ENCODE measurements at places on chromosomes 1 and 21.

DNA sequence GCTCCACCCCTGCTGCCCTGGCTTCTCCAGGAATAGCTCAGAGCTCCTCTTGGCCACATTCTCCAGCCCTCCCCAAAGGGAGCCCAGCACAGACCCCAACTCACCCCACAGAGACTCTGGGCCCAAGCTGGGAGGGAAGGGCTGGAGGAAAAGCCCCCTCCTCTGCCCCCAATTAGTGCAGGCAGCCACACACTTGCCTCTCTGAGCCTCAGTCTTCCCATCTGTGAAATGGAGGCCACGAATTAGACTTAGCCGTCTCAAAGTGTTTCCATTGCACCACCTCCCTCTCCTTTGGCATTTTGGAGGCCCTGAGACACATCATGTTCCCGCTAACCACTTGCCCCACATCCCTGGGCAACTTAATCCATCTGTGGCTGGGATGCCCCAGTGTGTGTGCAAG is 108.0 kb downstream of the PAX7 start:
- DNase-seq = no peak

DNA sequence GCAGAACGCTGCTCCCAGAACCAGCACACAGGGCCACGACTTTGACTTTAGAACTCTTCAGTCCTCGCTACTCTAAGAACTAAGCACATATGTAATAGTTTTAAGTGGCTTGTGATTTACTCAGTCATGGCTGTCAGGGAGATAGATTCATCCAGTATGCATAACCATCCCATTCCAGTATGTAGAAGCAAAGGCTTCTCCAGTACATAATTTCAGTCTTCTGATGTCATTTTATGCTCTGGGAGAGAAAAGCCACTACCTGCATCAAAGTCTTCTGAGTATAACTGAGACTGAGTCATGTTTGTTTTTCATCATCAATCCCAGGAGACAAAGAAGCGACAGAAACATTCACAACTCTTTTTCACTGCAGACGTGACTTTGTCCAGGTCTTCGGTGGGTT is 885.7 kb downstream of the PLA2G4A start:
- DNase-seq = no peak

- DNase-seq = no peak
Observed at GRCh38 chr1:118925651-118926050, 62.5 kb downstream of the TBX15 start.

GRCh38 chr1:84298684-84299535 is 2.6 kb upstream of the SAMD13 start:
- peak; percentile 65 for DNase-seq

GRCh38 chr1:27297903-27298302 is 24.1 kb upstream of the TMEM222 start:
- DNase-seq = no peak

DNA sequence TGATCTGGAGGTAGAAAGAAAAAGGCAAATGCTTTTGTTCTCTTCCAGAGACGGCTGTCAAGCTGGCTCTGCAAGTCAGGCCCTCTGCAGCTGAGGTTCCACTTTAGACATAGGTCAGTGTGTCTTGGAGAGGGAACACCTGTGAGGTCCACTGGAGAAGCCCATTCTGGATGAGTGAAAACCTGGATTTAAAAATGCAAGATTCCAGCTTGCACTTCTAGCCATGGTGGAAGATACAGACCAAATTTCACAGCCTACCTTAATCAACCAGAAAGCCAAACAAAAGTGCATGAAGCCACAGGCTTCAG is 35.0 kb downstream of the AGPAT3 start:
- DNase-seq = no peak

GRCh38 chr21:28423521-28424190 is 569.0 kb downstream of the LTN1 start:
- no peak for DNase-seq

DNA sequence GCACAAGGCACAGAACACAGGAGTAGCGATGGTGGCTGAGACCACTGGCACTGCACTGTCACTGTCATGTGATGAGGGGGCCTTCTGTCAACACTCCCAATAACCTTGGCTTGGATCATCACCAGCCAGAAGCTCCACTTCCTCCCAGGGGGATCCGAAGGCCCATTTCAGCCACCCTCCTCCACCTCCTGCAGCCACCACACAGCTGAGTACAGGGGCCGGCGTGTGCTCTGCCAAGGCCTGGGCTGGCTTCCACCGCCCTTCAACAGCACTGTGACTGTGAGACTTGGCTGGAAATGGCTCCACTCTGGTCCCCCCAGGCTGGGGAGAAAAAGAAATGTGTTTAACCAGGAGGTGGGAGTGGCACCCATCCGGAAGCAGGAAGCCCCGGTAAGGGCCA is 9.9 kb upstream of the NADK start:
- DNase-seq = no peak

DNA sequence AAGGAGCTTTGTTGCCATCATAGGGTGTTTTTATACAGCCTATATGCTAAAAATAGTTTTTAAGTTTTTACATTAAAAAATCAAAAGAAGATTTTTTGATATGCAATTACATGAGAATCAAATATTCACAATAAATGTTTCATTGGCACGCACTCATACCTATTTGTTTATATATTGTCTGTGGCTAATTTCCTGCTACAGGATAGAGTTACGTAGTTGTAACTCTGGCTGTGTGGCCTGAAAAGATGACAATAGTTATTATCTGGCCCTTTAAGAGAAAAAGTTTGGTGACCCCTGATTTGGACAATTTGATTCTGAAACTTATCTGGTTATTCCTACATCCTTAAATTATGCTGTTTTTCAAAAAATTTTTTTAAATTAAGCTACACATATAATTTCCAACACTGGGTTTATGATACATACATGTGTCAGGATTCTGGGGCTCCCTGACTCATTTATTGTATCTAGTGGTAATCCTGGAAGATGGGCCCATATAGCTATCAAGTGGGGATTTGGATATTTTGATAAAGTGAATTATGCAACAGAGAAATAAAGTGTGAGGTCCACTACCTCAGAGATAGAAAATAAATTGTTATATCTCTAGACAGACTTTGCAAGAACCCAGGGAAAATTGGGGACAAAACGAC is 370.2 kb upstream of the LYPLAL1 start:
- no peak for DNase-seq

GRCh38 chr1:2340918-2341254 is 50.5 kb downstream of the MORN1 start:
- DNase-seq = no peak

DNA sequence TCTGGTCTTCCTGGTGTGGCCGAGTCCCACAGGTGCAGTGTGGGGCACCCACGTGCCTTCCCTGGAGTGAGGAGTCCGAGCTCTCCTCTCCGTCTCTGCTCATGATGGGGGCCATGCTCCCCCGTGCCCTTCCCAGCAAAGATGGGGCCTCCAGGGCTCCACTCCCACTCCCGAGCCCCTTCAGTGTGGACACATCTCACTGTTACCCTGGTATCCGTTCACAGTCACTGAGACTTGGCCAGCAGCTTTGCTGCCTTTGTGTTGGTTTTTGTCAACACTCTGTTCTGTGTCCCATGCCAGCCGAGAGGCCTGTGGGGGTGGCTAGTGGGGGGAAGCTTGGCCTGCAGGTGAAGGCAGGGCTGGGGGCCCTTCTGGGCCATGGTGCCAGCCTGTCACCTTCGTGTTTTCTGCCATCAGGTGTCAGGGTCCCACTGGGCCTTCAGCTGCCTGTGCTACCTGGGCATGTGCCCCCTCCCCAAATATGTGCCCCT is 46.9 kb upstream of the POFUT2 start:
- no peak for DNase-seq

DNA sequence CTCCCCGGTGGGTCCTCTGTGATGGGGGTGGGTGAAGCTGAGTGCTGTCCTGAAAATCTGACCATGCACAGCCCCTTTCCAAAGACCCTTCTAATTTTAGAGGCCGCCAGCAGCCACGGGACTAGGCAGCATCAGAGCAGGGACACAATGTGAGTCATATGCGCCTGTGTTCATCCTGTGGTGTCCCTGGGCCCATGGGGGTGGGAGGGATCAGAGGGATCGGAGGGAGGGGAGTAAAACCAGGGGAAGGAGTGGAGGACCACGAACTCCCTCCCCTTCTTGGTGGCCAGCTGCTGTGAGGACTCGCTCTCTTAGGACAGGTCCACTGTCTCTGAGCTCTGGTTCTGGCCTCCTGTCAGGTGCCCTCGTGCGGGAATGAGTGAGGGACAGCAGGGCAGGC is 61.5 kb downstream of the ADARB1 start:
- DNase-seq = no peak

- DNase-seq = no peak
Observed at GRCh38 chr1:216814576-216815259, 91.5 kb upstream of the ESRRG start.

- no peak for DNase-seq
Observed at GRCh38 chr1:228434689-228435088, 18.0 kb upstream of the TRIM17 start.

- DNase-seq = no peak
Observed at GRCh38 chr1:94596260-94596659, 54.7 kb upstream of the F3 start.

GRCh38 chr1:205936311-205936710 is 6.9 kb downstream of the SLC26A9 start:
- no peak for DNase-seq

DNA sequence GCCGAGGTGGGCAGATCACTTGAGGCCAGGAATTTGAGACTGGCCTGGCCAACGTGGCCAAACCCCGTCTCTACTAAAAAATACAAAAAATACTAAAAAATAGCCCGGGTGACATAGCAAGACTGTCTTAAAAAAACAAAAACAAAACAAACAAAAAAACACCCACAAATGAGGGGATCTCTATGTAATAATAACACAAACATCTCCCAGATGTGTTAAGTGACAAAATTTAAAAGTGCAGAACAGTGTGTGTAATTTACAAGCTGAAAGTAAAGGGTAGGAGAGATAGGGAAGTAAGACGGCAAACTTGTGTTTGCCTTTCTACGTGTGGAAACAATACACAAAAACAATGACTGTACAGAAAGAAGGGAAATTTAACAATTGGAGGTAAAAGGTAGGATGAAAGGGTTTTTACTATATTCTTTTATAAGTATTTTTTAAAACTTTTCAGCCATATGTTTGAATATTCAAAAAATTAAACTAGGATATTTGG is 36.3 kb downstream of the ARID4B start:
- no peak for DNase-seq

DNA sequence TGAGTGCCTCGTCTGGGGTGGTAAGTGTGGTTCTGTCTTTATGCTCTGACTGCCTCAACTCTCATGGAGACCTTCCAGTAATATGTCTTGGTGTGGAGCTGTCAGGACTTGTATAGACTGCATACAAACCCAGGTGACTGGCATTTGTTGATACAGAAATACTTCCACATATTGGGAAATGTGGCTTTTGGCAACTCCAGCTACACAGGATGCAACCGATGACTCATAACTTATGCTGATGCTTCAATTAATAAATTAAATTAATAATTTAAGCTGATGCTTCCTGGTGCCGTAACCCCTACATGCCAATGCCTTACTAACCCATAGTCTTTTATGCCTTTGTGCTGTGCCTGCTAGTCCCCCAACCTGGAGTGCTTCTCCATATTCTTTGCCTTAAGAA is 72.3 kb upstream of the ARTN start:
- no peak for DNase-seq

DNA sequence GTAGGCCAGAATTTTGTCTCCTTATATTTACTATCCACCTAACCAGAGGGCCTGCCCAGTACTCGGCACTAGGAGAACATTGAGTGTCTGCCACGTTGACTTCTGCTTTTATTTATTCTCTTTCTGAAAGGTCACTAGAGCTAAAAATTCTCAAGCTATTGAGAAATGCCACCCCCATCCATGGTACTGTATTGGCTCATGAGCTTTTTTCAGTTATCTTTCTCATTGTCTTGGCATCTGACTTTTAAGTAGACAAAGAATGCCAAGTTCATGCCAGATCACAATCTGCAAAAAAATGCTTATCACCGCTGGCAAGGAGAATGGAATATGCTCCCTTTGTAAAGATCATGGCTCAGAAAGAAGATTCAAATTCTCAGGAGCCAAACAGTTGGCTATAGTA is 49.8 kb upstream of the MROH9 start:
- no peak for DNase-seq

All from NCI-H345 (cell line).